ENCODE measurements at places on chromosomes 6 and 20.
A peak's percentile ranks its signal among the peaks of the same experiment; 100 is the strongest.

DNA sequence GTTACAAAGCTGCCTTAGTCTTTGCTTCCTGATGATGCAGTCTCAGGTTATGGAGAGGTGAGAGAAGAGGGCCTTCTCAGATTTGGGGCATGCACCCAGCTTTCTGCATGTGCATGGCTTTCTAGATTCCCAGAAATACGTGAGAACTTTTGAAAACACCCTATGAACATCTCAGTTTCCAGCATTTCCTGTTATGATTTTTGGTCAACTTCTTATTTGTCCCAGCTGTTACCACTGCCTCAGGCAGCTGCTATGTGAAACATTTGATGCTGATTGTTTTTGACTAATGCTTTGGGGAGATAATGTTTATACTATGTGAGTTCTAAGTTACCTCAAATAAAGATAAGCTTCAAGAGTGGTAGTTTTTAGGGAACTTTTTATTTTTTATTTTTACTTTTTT, 9.5 kb upstream of the SNAP25 start:
- DNase-seq = no peak

DNA sequence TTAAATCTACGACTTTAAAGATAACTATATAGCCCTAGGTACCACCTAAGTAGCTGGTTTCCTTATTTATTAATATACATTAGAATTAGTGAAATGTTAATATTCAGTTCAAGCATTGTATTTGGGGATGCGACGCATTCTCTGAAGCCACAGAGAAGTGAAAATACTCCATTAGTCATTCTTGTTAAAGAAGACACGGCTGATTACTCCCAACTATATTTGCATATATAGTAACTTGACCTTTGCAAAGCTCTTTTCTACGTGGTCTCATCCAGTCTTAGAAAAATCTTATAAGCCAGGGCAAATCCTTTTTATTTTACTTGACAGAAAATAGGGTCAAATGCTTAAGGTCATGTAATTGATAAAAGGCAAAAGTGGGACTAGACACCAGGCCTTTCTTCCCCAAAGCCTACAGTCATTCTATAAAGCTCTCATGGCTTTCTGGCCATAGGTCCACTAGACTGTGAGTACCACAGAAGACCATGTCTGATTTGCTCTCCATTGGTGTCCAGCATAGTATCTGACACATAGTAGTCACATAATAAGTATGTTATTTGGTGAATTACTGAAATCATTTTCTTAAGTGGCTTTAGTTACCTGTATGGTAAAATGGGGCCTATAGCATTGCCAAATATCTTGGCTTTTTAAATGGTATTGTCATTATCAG, 11.3 kb downstream of the ZHX3 start:
- DNase-seq = no peak

DNA sequence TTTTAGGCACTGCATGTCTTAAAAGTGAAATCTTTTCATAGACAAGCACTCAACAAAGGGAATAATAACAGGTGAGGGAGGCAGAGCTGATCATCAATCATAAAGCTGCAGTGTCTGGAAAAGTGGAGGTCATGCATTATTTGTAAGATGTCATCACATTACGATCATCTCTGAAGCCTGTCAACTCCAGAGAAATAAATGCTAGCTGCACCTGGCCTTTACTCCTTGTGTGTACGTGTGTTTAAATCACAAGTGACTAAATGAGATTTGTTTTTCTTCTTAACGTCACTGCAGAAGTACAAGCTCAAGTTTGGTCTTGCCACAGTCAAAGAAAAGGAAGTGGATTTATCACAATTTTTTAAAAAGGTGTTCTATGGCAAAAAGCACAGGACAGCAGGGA, 275.5 kb upstream of the SGK1 start:
- DNase-seq = no peak

GRCh38 chr6:164150232-164150631, 735.7 kb downstream of the QKI start:
- no peak for DNase-seq

DNA sequence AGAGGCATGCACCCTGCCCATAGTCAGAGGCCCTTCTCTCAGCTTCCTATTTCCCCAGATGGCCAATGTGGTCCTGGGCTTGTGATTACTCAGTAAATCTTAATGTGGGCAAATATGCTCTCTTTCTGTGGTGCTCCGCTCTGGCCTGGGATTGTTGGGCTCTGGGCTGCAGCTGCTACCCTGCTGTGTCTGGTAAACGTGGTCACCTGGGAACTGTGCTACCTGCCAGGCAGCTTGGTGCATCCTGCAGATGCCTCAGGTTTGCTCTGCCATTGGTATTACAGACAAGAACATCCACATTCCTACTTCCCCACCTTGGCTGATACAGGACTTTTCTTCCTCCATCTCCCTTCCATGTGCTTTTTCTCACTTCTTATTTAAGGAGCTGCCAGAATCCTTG, 611.5 kb upstream of the IMPG1 start:
- no peak for DNase-seq

DNA sequence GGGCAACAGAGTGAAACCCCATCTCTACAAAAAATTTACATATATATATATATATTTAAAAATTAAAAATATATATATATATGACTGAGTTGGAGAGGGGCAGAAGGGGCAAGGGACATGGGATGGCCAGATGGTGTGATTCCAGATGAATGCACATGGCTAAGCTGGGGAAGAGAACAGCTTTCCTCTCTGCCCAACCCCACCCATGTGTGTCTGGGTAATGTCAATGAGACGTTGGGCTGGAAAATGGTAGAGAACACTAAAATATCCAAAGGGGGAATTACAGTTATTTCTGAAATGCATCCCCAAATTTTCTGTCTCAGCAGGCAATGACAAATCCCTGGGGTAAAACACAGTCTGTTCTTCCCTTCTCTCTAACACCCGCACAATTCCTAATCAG, 31.2 kb upstream of the CCND3 start:
- DNase-seq = no peak

GRCh38 chr6:43644940-43645612, at the start of gene RSPH9:
TSS of gene RSPH9 (plus strand) at chr6:43645036. CDS start at chr6:43645099, 63 bp downstream.
- DNase-seq = peak; percentile 83

- DNase-seq = no peak
Observed at GRCh38 chr6:136790411-136791295, 1.6 kb downstream of the MAP3K5 start.

DNA sequence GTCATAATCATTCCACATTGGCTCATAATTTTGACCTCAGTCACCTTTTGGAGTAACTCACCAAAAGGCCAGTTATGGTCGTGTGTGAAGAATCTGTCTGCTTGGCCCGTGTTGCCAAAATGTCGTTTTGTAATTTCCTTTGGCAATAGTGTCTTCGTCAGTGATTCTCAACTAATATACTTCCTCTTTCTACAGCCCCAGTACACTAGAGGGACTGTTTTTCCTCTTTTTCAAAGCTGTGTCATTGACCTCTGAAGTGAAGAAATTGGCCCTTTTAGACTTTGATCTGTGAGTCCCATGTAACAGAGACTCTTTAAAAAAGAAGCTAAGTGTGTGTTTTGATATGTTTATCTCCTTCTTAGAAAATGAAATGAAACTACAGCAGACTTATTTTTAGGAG, 5.2 kb downstream of the FOXO3 start:
- no peak for DNase-seq

GRCh38 chr20:5919626-5920544, 30.4 kb downstream of the TRMT6 start:
- peak; percentile 46 for DNase-seq

- no peak for DNase-seq
Observed at GRCh38 chr6:37357288-37357687, 3.5 kb downstream of the RNF8 start.

DNA sequence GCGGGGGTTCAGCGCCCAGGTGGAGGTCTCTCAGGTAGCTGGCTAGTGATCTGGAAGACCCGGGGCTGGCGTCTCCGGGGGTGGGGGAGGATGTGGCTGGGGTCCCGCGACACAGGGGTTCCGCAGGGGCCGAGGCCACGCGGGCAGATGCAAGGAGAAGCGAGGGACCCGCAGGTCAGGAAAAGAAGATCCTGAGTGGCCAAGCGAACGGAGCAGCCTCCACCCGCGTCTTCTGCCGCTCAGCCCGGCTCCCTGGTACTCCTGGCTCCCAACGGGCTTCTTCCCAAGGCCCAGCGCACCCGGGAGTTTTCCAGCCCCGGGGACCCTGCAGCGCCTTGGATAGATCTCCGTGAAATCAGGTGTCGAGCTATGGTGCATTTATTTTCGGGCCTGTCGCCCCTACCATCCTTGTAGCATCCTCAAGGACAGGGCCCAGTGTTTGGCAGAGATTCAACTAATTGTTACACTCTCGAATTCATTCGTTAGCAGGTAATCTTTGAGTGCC, 682 bp upstream of the CHD6 start:
- no peak for DNase-seq

- DNase-seq = no peak
Observed at GRCh38 chr20:40648210-40649072, 40.6 kb downstream of the MAFB start.

GRCh38 chr20:33394718-33395117, 6.6 kb downstream of the CDK5RAP1 start:
- DNase-seq = no peak

Data from activated CD4-positive, alpha-beta memory T cell treated with anti-CD3 and anti-CD28 coated beads for 36 hours (primary cell).